Effector CD4-positive, alpha-beta T cell (primary cell): ENCODE measurements at places on chromosomes 6 and 20.

- no peak for DNase-seq
Observed at GRCh38 chr6:136525586-136526195, 24.5 kb downstream of the MAP7 start.

DNA sequence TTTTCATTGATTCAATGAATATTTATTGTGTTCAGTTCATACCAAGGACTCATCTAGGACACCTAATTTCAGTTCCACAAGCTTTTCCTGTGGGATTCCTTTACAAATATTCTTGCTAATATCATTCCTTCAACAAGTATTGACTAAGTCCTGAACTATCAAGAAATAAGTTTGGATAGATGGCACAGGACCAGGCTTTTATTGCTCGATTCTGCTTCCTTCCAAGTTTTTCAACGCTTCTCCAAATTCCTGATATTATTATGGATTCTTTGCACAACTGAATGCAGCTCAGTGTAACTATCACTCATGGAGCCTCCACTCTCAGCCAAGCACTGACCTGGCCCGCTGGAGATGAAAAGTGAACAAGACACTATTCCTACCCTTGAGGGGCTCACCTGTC lies 32.7 kb upstream of the COL21A1 start:
- DNase-seq: no peak

- DNase-seq: no peak
Observed at GRCh38 chr6:105594821-105595220, 191.9 kb upstream of the PREP start.

DNA sequence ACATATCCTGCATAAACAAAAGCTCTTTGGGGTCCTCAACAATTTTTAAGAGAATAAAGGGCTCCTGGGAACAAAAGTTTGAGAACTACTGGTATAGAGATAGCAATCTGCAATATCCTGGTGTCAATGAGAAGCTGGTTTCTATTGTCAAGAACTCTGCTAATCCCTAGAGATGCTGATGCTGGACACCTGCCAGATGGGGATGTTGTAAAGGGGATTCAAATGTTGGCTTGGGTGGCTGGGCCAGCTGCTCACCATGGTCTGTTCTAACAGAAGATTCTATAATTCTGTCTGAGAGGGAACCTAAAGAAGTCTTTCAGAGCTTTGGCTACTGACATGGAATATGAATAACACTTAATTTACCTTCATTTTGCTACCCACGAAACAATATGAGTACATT lies 137.8 kb downstream of the BTBD9 start:
- no peak for DNase-seq

DNA sequence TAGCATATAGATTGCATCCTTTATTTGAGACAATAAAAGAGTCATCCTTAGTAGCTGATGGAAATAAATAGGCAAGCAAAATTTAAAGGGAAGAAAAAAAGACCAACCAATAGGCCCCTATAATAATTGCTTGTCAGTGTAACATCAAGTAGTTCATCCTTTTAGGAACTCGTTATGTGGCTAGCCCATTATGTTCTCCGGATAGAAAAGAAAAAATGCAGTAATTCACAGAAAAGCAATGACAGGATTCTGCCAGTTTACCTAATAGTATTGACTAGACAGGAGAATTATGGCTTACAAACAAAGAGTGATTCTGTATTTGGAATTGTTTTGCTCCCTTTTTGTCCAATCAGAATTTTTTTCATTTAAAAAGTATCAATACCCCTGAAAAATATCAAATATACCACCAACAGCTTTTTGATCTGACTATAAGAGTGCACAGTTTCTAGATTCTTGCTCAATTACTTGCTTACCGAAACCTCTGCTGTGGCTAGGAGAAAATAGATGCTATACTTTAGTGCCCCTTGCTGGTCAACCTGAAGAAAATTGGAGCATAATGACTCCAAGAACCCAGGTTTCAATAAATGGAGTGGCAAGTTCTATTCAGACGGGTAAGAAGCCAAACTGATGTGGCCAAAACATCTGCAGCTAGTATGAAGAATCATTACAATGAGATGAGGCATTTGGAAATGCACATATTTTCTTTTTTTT lies 91.5 kb upstream of the SASH1 start:
- DNase-seq: no peak

DNA sequence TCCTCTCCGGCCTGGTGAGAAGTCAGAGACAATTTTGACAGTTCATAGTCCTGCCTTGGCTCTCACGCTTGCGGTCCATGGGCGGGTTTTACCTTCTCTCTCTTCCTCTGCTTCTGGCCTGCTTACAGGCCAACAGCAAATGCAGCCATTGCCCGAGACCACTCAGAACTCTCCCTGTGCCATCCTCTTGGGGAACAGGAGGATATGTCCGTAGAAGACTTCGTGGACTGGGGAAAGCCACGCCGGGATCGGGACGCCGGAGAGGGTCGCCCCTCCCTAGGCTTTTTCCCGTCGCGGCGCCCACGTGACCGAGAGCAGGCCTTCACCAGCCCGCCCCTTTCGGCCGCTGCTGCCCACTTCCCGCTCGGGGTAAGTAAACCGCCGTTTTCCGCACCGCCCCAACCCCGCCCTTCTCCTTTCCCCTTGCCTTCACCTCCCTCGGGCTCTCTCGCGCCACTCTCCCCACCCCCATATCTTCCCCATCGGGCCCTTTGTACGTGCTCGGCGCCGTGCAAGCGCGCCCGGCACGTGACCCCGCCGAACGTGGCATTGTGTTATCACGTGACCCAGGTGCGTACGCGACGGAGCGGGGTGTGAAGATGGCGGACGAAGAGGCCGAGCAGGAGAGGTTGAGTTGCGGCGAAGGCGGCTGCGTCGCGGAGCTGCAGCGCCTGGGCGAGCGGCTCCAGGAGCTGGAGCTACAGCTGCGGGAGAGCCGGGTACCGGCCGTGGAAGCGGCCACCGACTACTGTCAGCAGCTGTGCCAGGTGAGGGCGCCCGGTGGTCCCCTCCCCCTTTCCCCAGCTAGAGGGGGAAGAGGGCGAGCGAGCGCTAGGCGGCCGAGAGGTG lies at the start of gene ZNF292:
Gene ZNF292 (plus strand): TSS at position 573 of the 849 bp plus-strand sequence. CDS start 27 bp downstream, at position 600.
- peak; percentile 94 for DNase-seq

- no peak for DNase-seq
Observed at GRCh38 chr6:72659754-72660153, 37.9 kb downstream of the KCNQ5 start.

GRCh38 chr6:165181951-165182414 lies 127.4 kb downstream of the C6orf118 start:
- no peak for DNase-seq

DNA sequence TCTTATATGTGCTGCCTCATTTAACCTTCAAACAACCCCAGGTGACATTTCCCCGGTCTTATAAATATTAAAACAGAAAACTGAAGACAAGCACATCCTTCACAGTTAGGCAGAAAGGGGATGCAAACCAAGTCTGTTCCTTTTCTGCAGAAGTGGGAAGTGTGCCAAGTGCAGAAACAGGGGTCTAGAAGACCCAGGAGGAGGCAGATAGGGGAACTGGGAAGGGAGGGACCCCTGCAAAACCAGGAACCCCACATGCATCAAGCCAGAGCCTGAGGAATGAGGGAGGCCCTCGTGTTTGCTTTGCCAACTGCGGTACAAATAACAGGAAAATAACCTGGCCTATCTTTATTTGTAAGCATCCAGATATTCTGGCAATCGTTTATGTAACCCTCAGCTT lies 17.0 kb upstream of the CST3 start:
- DNase-seq: no peak

- no peak for DNase-seq
Observed at GRCh38 chr20:6668546-6668945, 98.9 kb upstream of the BMP2 start.

GRCh38 chr6:75278474-75279077 lies 6.0 kb downstream of the TMEM30A start:
- DNase-seq: no peak

DNA sequence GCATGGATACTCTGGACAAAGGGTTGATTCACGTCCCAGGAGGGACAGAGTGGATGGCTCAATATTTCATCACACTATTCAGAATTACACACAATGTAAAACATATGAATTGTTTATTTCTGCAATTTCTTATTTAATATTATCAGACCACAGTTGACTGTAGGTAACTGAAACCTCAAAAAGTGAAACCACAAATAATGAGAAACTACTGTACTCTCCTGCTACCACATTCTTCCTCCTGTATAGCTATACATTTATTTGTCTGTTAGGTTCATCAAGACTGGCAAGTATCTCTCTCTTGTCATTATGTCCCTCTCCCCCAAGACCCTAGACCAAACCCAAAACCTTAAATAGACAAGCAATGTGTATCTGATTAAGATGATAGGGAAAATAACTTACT lies 60.0 kb downstream of the SYCP2 start:
- DNase-seq: no peak

GRCh38 chr20:53636540-53637097 lies 43.0 kb upstream of the ZNF217 start:
- no peak for DNase-seq

DNA sequence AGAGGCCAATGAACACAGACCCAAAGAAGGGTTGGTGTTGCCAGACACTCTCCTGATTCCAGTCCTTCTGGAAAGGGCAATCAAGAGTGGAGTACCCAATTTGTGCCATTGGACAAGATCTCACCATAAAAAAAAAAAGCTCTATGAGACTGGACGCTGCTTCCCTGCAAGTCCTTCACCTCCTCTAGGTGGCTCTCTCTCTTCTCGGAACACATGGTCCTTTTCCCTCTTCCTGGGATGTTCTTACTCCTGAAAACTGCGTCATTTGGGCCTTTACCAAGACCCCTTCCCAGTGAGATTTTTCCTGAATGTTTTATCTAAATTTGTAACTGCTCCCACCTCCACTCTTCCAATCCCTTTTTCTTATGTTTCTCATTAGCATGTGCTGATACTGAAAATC lies 280.8 kb downstream of the FOXA2 start:
- no peak for DNase-seq

GRCh38 chr6:142286088-142286409 lies 15.8 kb upstream of the ADGRG6 start:
- DNase-seq: no peak

DNA sequence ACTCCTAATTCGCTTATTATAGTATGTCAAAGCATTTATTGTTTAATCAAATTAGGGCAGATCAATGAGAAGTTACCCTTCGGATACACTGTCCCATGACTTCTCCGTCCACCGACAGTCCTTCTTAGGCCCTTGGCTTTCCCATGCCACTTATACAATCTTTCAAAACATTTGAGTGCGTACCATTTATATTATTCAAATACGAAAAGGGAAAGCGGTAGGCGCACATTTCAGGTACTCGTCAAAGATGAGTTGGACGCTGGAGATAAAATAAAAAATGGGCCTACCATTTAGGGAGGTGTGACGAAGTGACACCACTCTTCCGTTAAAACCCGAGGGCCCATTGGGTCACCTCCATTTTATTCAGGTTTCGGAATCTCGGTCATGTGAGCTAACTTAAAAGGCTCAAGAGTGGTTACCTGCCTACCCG lies 542 bp upstream of the AFG1L start:
- no peak for DNase-seq

DNA sequence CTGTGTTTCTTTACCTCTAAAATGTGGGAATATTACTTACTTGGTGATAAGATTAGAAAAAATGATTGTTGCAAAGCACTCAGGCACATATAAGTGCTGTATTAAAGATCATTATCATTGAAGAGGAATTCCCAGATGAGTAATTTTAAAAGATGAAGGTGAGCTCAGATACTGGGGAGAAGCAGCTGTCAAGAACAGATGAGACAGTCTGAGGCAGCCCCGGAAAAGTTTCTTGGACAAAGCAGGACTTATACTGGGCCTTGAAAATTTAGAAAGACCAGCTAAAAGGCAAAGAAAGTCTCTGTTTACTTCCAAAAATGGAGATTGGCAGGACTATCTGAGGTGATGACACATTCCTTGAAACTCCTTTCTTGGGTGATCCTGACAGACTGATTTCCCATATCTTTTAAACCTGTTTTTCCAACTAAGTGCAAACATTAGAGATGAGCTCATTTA lies 93.8 kb upstream of the MARCKS start:
- no peak for DNase-seq

- peak; percentile 74 for DNase-seq
Observed at GRCh38 chr20:63735859-63736718, at the start of gene LIME1. Gene LIME1, plus strand, starts transcription at chr20:63736664. Its CDS starts 886 bp downstream, at chr20:63737550.

DNA sequence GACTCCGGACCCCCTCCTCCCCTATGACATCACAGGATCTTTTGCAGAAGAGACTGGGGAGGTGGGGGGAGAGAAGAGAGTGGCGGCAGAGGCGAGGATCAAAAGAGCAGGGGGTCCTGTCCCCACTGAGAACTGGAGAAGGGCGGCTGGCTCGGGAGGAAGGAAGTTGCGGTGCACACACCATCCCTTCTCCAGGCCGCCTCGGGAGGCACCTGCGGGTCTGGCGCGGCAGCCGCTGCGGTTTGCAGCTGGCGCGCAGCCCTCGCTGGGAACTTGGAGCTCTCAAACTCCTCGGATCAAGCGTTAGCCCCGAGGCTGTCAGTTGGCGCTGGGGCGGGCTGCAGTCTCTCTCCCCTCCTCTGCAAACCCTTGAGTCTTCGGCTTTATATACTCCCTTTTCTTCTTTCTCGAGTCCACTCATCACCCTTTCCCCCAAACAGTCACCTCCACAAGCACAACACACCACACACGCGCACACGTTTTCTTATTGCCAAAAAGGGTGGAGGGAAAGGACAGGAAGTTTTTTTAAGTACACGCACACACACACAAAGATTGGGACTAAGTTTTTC lies 180.7 kb downstream of the TBXT start:
- DNase-seq: no peak

GRCh38 chr6:168138436-168138835 lies 59.4 kb upstream of the FRMD1 start:
- no peak for DNase-seq

DNA sequence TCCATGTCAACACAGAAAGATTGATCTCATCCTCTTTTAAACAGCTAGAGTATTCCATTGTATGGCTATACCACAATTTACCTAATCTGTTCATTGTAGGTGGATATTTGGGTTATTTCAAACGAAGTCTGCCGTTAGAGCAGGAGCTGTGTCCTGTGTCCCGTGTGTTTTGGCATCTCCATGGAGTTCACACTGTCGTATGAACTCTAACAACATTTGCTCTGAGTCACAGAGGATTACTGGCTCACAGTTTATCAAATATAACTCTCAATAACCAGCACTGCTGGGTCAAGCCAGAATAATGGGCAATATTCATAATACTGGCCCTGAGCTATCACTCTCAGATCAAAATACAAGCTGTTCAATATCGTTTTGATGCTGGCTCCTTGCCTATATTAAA lies 16.4 kb downstream of the TRAM2 start:
- no peak for DNase-seq

DNA sequence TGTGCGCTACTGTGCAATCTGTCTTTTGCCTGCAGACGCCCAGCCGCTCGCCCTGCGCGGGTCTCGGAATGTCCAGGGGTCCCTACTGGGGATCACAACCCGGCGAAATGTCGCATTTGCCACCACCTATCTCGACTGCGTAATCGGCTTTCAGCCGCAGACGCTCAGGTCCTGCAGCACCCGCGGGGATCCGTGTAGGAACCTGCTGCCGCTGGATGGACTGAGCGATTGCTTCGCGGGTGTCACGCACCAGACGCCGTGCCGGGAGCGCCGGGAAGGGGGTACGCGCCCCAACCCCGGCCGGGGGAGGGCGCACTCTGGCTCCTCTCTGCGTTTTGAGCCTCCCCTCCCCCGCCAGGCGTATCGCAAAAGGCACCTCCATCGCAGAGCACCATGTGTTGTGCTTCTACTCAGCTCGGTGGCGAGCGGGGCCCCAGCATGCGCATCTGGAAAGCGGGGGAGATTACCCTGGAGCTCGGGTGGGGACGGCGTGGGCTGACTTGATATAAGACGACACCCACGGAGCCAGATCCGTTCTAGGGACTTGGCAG lies 747 bp upstream of the PTPRA start:
- peak; percentile 65 for DNase-seq

- DNase-seq: peak; percentile 21
Observed at GRCh38 chr6:3228771-3229565, 1.5 kb upstream of the TUBB2B start.

GRCh38 chr6:12544821-12545565 lies 171.6 kb upstream of the PHACTR1 start:
- DNase-seq: no peak
